ENCODE measurements at places on chromosomes 4 and X. TPM values are rescaled to one million over a fixed set of nuclear protein-coding genes. Genes with fewer than 3 reads are reported as not detected.

DNA sequence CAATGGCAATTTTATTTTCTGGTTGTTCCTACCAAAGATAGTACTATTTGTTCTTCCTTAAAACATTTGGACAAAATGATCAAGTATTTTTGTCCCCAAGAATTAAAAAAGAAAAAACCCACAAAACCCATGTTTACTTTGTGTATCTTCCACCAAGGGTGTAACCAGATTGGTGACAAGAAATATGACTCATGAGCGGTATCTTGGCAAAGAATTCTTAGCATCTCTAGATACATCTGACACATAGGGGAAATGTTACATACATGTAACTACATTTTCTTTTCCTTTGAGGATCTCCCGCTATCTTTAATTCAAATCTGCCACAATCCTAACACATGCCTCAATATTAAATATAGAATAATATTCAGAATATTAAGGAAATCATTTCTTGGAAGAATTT, 78.7 kb downstream of the WDFY3 start:
- DNase-seq = no peak

GRCh38 chr4:74073358-74073757, 25.6 kb downstream of the CXCL2 start:
- no peak for DNase-seq

DNA sequence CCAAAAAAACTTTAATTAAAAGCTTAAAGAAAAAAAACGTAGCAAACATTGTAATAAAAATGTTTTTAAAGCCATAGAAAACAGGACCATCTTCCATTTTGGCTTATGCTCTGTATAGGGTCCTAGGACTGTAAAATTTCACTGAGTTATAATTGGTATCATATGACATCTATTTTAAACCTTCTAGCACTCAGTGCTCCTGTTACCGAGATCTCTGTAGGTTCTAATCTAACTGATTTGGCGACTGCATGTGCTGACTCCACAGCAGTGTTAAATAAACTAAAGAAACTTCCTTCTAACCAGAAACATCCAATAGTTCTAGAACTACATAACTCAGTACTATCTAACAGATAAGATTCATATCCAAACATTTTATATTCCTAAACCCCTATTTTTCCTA, at the start of gene ASB11:
TSS of gene ASB11 (minus strand) at position 132 of the 400 bp plus-strand sequence. CDS start at position 97, 35 bp downstream.
- DNase-seq = no peak

DNA sequence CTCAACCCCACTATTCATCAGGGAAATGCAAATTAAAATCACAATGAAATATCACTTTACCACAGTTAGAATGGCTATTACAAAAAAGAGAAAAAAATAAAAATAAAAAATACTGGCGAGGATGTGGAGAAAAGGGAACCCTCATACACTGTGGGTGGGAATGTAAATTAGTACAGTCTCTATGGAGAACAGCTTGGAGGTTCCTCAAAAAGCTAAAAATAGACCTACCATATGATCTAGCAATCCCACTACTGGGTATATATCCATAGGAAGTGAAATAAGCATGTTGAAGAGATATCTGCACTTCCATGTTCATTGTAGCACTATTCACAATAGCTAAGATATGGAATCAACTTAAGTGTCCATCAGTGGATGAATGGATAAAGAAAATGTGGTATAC, 50.5 kb upstream of the PAGE1 start:
- no peak for DNase-seq

- DNase-seq = no peak
These were observed 23.2 kb upstream of the HOPX start for GRCh38 chr4:56704089-56704871.

DNA sequence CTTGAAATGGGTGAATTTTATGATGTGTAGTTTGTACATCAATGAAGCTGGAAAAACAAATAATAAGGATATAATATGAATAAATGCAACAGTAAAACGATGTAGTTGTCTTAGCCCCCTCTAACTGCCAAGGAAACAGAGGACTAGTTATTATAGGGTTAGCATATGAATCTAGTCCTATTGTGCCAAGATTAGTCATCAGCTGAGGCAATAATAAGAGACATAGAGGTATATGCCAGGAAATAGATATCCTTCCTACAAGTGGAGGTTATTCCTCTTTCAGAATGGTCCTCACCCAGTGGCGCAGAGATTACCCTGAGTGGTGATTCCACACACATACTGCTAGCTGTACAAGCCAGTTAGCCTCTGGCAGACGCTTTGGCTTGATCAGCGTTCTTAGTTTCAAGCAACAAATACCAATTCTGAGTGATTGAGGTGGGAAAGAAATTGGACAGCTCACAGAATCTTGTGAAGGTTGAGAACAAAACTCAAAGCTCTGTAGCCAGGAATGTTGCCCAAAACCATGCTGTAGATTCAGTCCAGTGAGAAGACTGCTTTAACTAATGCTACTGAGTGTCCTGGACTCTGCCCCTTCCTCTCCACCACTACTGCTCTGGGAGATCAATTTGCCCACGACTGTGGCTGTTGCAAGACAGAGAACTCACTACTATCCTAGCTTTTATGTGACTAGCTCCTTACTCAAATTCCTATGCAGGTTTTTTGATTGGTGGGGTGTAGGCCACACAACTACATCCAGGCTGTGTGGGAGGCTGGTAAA, 27.0 kb upstream of the ZNF280C start:
- DNase-seq = no peak

DNA sequence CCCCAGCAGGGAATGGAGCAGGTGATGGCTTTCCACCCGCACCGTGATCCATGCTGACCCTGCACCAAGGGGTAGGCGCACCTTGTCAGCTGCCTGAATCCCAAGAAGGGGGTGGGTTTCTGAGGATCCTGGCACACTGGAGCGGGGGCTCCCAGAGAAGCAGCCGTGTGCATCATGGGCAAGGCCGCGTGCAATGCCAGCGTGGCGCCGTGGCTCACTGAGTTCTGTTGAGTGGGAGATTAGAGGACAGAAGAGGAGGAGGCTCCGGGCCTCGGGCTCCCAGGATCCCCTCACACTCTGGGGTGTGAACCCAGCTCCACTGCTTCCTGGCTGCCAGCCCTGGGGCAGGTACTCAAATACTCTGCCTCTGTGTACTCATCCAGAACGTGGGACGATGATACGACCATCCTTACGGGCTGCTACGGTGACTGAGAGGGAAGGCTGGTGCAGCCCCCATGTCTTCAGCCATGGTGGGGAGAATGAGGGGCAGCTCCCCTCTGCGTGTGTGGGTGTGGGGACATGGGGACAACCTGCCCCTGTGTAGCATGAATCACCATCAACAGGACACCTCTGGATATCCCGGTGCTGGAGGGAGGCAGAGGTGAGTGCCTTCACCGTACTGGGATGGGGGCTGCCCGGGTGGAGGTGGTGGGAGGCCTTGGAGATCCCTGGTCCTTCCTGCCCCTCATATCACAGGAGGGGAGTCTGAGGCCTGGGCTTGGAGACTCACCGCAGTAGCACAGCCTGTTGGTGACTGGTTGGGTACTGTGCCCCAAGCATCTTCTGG, 52.6 kb downstream of the CPZ start:
- DNase-seq = no peak

- DNase-seq = no peak
These were observed 45.3 kb upstream of the HMX1 start for GRCh38 chr4:8916906-8917305.

GRCh38 chrX:46670316-46670715, 88.6 kb downstream of the SLC9A7 start:
- DNase-seq = no peak

The PIGA gene
- polyA plus RNA-seq = 6.4 TPM

The IQSEC2 gene
- polyA plus RNA-seq = 8.7 TPM

The AGTR2 gene
- 4.1 TPM for polyA plus RNA-seq

The THOC2 gene
- polyA plus RNA-seq = 47.2 TPM
